ENCODE measurements at places on chromosomes 5 and 9.

GRCh38 chr9:123864251-123864650, 65.7 kb downstream of the DENND1A start:
- no peak for DNase-seq

DNA sequence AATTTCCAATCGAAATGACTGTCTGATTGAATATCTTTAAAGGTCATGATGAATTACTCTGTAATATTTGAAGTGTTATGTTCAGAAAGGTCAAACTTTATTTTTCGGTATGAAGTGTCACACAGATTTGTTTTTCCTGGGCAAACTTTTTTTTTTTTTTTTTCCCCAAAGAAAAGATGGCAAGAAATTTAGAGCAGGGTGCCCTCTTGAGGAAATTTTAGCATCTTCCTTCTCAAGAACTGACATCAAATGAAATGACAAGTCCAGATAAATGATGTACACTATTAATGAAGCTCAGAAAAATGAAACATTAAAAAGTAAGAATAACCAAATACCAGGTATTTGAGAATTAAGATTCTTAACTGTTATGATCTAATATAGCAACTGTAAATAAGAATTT, 123.6 kb downstream of the INVS start:
- peak; percentile 33 for DNase-seq

- DNase-seq = peak; percentile 61
These were observed 253.6 kb downstream of the MAST4 start for GRCh38 chr5:66849803-66850202.

DNA sequence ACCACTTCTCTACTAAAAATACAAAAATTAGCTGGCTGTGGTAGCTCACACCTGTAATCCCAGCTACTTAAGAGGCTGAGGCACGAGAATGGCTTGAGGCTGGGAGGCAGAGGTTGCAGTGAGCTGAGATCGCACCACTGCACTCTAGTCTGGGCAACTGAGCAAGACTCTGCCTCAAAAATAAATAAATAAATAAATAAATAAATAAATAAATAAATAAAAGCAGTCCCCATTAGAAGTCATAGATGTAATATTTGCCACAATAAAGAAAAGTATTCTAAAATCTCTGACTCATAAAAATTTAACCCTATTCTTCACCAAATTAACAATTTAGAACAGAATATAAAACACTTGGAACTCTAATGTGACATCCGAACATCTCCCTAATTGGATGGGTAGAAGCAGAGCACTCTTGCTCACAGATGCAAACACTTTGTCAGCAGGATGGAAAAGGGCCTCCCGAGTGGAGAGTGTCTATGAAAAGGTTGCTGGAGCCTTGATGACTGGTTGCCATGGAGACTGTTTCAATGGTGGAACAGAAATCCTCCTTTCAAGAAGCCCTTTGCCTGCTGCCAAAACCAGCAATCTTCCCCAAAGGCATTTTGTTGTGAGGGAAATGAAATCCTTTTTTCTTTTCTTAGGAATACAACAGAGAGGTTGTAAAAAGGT, 38.9 kb upstream of the TRAF1 start:
- DNase-seq = no peak

- no peak for DNase-seq
These were observed 463.6 kb downstream of the SPOCK1 start for GRCh38 chr5:137035480-137035878.

DNA sequence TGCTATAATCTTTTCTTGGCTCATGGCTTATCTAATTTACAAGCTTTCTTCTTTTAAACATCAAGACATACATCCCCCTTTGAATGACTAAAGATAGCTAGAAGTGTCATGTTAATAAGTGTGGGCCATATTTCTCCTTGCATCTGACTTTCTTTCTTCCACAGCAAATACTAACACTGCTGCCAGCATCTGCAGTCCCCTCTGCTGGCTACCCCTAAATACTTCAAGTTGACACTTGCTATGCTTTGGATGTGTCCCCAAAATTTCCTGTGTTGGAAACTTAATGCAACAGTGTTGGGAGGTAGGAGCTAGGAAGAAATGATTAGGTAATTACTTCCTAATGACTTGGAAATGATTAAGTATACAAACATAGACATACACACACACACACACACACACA, 459.0 kb upstream of the ST8SIA4 start:
- no peak for DNase-seq

- no peak for DNase-seq
These were observed 33.1 kb downstream of the FAM114A2 start for GRCh38 chr5:154005648-154006047.

All from astrocyte (in vitro differentiated cells and primary cell).